ENCODE measurements at places on chromosomes 13 and 19.

DNA sequence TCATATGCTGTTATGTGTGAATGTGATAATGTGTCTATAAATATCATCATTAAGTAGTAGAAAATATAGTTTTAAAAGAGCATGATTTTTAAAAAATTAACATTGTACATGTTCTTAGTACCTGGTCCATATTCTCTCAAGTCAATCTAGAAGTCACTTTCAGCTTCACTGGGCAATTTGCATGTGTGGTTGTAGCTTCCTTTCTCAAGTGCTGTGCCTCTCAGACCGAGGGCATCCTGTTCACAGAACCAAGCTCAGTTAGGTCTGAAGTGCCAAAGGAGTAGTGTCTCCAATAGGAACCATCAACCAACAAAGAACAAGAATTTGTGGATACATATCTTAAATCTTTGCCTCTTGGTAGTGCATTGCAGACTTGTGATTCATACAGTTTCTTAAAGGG is 541.8 kb upstream of the SLC10A2 start:
- no peak for DNase-seq

DNA sequence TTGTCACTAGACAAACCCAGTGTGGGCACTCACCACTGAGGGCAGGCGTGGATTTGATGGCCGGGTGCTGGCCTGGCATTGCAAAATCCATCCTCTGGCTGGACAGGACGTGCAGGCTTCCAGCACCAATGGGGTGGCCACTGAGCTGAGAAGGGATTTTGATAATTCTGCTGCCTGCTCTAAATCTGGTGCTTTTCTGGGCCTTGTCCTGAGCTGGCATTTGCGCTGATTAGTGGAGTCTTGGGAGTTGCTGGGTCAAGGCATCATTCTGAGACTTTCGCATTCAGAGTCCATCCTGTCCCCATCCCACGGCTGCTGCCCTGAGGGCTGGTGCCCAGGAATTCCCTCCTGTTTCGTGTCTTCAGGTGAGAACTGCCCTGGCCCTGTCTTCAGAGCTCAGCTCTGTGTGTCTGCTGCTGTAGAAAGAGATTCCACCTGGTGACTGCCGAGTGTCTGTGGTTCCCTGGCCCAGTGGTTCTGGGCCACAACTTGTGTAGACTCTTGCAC is 65.9 kb upstream of the MCF2L start:
- DNase-seq, result no peak

- no peak for DNase-seq
Measured at GRCh38 chr19:1049106-1049505, 9.2 kb downstream of the ABCA7 start.

- no peak for DNase-seq
Measured at GRCh38 chr19:18274219-18274780, at the start of gene IQCN. TSS of gene IQCN (minus strand) at chr19:18274452. CDS start at chr19:18269478, 4,974 bp downstream.

DNA sequence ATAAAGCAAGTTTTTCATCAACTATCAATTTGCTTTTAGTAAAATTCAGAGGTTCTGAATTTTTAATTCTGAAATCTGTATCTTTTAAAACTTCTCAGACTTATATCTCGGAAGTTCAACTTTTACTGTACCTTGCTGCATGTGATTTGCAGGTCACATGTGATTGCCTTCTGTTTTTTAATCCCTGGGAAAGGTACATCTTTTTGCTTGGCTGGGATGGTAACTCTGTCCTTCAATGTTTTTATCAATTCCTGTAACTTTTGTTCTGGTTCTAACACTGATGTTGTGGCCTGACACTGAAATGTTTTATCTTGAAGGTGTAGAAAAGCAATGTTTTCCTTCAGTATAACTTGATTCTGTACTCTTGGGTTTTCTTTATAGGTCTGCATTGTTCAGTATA is 16.2 kb upstream of the NAA16 start:
- DNase-seq, result no peak

Data from Right ventricle myocardium inferior (tissue), 1 donor.